ENCODE measurements at places on chromosomes 1 and 21.

GRCh38 chr1:145846201-145846612, 777 bp downstream of the NUDT17 start:
- DNase-seq = peak; percentile 47

DNA sequence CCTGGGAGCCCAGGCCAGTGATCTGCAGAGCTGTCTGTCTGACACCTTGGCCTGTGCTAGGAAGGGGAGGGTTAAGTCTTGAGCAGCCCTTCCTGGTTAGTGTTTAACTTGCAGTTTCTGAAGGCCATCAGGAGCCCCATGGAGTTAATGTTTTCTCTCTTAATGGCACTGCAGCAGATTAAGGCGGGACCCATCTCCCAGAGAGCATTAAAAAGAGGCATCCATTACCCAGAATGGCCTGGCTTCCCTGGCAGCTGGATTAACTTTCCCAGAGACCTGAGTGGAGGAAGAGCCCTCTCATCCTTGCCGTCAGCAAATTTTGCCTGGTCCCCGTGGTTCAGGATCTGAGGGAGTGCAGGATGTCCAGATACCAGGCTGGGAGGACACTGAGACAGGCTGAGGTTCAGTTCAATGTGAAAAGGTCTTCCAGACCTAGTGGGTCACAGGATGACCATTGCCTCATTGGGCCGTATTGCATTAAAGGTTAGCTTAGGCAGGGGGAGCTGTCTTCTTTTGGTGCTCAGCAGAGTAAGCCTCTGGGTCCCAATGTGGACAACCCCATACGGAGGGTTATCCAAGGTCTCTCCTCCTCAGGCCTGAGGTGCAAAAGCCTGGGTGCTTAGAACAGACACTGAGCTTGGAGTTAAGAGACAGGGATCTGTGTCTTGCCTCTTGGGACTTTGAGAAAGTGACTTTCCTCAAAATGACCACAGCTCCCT, 522.6 kb downstream of the PTPRU start:
- DNase-seq = no peak

GRCh38 chr1:159999204-159999603, 32.6 kb downstream of the PIGM start:
- DNase-seq = no peak

DNA sequence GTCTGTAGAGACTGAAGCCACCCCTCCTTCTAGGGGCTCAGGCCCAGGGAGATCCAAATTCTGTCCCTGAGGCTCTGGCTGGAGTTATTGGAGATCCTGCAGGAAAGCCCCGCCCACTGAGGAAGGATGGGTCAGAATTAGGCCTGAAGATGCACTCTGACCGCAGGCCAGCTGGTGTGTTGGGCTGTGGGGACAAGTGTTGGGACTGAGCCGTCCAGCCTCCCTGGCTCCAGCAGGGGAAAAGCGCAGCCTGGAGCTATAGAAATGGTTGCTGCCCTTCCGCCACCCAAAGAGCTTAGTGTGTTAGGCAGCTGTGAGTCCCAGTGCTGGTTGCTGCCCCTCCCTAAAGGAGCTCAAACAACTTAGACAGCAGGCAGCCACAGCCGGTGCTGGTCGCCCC, 33.0 kb upstream of the PRRX1 start:
- peak; percentile 63 for DNase-seq

- DNase-seq = no peak
Measured at GRCh38 chr1:44885406-44885805, 42.4 kb upstream of the PTCH2 start.

DNA sequence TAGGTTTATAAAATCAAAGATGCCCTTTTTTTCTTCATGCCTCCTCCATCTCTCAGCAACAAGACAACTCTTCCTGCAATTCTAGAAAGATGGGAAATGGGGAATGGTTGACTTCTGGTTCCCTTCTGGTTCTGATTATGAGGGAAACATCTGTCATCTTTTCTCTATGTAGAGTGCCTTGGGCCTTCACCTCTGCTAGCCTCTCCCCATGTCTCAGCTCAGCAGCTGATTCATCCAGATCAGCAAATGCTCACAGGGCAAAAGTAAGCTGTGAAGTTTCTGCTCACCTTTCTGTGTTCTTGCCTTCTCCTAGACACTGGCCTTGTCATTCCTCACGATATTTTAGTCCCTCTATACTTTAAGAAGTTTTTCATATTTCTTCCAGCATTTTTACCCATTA, 17.8 kb upstream of the BECN2 start:
- no peak for DNase-seq

DNA sequence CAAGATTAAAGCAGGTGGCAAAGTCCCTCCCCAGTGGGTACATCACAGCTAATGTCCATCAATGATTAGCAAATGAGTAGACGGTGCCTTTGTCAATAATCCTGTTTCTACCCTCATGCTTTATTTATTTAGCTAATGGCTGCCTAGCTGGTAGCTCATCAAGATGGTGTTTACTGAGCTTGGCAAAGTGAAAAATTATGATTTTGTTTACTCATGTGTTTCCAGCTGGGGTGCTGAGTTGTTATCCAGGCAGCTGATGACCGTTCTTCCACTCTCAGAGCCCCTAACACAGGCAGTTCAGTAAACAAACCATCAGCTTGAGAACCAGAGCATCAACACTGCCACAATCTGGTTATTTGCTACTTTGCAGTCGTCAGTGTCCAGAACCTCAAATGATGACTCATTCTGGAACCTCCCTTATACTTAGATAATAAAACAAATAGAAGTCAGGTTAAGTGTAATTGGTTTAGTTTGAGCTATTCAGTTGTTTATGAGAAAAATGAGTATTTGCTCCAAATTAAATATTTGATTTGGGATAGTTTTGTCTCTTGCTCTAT, 163.9 kb downstream of the ST6GALNAC5 start:
- no peak for DNase-seq

- no peak for DNase-seq
Measured at GRCh38 chr1:112505878-112506277, 2.9 kb upstream of the WNT2B start.

DNA sequence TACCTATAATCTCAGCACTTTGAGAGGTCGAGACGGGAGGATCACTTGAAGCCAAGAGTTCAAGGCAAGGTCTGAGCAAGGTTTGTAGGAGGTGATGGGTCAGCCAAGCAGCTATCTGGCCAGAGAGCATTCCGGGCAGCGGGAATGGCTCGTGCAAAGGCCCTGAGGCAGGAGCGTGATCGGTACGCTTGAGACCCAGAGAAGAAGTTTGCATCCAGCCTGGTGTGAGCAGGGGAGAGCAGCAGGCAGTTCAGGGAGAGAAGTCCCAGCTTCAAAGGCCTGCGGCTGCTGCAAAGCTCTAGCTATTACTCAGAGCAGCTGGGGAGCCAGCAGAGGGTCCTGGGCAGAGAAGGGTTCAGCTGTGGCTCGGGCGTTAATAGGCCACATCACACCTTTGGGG, 5.1 kb upstream of the SRARP start:
- DNase-seq = no peak

DNA sequence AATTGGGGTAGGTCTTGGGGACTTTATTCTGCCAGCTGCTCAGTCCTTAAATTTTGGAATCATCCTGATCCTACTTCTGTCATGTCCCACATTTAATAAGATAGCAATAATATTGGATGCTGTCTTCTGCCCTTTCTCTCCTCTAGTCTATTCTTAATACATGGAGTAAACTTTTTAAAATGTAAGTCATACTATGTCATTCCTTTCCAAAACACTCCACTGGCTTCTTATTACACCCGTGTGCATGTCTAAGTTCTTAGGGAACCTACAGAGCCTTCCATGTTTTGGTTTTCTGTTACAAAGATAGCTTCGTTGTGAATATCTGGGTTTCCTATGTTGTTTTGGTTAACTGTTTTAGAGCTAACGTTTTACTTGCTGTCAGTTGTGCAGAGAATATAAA, 35.1 kb downstream of the USP25 start:
- no peak for DNase-seq

DNA sequence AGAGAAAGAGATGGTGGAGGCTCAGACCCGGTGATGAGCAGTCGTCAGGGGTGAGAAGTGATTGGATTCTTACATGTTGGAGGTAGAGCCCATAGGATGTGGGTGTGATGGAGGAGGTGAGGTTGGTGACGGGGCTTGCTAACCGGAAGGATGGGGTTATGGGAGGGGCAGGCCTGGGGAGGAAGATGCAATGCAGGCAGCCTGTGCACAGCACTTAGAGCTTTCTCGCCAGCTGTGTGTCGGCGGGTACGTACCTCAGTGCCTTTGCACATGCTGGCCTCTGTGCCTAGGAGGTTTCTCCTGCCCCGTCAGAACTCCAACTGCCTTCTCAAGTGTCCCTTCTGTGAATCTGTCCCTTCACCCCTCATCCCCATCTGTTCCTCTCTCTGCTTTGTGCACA, 2.9 kb upstream of the BSND start:
- no peak for DNase-seq

DNA sequence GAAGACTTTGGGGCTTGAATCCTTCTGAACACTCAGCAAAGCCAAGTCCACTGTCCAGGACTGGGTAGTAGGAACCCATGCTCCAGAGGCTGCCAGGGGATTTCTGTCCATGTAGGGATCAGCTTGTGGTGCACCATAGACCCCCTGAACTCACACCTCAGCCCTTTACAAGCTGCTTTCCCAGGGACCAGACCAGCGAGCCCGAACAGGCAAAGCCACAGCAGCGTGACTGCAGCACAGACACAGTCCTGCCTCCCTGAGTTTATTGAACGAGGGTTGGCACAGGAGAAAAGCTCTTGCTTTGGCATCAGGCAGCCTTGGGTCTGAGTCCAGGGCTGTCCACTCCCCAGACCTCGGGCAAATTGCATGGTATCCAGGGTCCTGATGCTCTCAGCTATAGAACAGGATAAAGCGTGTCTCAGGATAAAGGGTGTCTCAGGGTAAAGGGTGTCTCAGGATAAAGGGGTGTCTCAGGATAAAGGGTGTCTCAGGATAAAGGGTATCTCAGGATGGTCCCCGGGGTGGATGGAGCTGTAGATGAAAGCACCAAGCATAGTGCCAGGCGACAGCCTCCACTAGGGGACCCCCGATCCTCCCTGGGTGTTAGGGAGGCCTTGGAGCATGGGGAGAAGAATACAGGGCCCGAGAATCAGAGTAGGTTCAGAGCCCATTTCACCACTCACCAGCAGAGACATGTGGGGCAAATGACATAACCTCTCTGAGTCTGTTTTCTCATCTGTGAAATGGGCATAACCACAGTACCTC, 648.8 kb downstream of the NPHP4 start:
- DNase-seq = no peak

- DNase-seq = no peak
Measured at GRCh38 chr21:29304597-29304996, 5.9 kb downstream of the BACH1 start.

DNA sequence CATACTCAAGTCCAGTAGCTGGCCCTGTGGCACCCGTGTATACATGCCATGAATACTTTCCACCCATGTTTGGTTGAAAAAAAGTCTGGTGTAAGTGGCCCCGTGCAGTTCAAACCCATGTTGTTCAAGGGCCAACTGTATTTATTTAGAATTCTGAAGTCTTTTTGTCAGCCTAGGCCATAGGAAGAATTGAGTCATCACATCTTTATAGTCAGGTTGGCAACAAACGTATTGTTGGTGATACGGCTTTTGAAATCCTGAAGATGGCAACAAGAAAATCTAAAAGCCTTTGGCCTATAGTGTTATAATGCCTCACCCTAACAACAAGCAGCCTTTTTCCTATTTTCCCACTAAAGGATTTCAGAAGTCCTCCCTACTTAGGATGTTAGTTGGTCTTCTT, 363.6 kb downstream of the PLPP3 start:
- DNase-seq = no peak

GRCh38 chr1:168199056-168199455, 20.3 kb downstream of the TIPRL start:
- DNase-seq = no peak

DNA sequence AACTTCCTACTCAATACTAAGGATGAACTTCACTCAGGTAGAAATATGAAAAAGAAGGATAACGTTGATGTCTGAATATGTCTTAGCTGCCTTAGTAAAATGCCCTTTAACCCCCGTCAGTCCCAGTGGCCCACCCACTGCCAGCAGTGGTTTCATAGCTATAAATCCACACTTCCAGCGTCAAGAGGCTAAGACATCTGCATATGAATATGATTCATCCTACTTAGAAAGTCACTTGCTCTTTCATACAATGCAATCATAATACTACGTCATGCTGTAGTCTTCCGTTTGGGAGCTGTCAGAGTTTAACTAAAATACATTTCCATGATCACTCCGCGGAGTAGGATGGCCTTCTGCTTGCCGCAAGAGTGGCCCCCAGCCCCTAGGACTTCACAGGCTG, 247.3 kb downstream of the SDCCAG8 start:
- no peak for DNase-seq

- DNase-seq = no peak
Measured at GRCh38 chr1:10761503-10762152, 34.8 kb downstream of the CASZ1 start.

DNA sequence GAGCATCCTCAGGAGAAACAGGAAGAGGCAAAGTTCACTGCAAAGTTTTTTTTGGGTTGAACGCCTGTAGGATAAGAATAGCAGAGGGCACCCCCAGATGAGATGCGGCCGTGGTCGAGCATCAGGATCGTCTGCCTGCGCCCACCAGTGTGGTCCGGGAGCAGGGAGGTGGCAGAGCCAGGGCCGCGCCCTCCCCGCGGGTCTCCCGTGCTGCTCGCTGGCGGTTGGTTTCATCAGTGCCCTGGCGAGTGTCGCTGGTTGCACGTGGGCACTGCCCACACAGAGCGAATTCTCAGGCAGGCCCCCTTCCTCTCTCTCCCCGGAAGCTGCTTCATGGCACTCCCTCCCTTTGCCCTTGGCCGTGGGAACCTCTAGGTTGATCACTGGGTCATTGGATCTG, 120.0 kb downstream of the PCBP3 start:
- DNase-seq = no peak

GRCh38 chr1:15117671-15118325, 35.7 kb upstream of the TMEM51 start:
- DNase-seq = no peak

GRCh38 chr1:168848051-168848450, 119.0 kb upstream of the DPT start:
- no peak for DNase-seq

- DNase-seq = peak; percentile 67
Measured at GRCh38 chr1:156838972-156839371, 19.9 kb downstream of the INSRR start.

GRCh38 chr1:53349369-53349835, 21.5 kb upstream of the LRP8 start:
- no peak for DNase-seq

DNA sequence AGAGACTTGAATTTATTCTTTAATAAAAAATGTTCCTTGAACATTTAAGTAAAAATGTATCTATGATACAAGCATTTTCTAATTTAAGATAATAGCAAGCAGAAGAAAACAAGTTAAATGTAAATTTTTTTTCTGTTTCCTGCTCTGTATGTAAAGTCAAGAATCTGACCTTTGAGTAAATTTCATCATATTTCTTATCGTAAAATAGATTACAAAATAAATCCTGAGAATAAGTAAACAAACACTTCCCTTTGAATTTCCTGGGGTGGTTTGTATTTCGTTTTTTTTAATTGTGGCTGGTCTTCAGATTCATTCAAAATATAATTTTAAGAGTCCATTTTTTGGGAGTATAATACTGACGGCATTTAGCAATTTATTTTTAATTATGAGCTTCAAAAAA, 77.6 kb downstream of the POU2F1 start:
- DNase-seq = no peak
